ENCODE measurements at places on chromosomes 11 and 22.

DNA sequence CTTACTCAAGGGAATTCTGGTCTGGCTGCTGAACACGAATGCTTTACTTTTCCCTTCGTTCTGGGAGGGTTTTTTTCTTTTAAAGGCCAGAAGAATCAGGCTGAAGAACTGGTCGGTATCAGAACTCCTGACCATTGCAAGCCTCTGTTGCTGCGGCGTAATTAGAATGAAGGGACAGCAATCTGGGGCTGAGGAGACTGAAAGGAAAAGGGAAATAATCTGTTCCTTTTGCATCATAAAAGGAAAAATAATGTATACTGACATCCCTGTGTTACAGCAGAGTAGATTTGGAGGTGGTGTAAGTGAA, 670 bp downstream of the SC5D start:
- DNase-seq = no peak

DNA sequence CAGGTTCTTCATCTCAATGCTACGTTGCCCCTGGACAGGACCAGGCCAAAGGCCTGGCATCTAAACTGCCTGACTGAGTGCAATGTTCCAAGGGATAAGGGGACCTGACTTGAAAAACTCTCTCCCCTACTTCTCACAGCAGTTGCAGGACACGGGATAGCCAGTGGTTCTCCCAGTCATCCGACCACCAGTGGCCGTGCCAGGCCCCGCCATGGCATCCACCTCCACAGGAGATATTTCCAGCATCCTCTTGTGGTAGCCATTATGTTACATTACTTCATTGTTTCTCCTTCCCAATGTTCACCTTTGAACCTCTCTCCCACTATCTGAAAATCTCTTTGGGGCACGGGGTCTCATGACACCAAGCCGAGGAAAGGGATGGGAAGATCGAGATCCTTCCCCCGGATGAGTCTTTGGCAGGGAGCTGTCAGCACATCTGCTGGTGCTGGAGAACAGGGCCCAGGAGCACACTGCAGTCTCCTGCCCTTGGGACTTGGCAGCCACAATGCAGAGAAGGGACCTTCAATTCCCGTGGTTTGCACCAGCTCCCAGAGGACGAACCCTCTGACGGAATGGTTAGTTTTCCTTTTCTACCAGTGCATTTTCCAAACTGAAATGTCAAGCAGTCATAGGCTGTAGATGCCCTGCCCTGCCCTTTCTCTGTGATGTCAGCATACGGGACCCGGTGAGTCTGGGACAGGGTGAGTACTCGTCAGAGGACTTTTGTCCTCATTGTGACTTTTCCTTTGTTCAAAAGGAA, 121.2 kb downstream of the ETS1 start:
- DNase-seq = no peak

GRCh38 chr11:65780770-65781151, at the start of gene AP5B1:
AP5B1 (minus strand) TSS chr11:65780976; CDS start chr11:65780591, 385 bp downstream.
- DNase-seq = peak; percentile 71

GRCh38 chr11:115612046-115612730, 108.0 kb upstream of the CADM1 start:
- no peak for DNase-seq

GRCh38 chr11:14036469-14036868, 73.9 kb downstream of the SPON1 start:
- DNase-seq = no peak

DNA sequence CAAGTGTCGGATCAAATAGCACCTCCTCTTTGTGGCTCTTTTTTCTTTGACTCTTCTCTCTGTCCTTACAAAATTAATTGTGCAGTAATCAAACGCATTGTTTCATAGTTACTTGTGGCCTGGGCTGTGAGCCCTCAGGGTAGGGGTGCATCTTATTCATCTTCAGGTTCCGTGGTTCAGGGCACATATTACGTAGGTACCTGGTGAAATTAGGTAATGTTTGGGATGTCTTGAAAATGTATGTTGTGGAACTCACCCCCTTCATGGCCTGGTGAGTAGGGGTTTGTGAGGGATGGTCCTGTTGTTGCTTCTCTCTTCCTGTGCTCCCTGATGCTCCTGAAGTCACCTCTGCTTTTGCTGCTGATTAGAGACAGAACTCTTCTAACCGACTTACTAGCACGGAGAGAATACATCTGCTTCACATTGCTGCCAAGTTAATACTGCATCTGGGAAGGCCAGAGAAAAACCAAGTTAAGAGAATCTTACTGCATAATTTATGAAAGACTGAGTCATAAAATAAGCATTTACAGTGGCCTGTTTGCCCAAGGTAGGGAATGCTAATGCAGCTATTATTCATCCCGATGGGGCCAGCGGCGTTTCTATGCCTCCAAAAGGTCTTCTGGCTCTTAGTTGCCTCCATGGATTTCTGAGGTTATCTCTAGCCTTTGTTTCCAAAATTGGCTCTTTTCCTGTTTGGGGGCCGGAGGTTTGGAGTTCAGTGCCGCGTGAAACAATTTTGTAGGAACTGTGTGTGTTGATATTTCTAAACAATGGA, 66.9 kb downstream of the TBC1D22A start:
- DNase-seq = no peak

- peak; percentile 23 for DNase-seq
Measured at GRCh38 chr11:126345759-126346585, 9.5 kb upstream of the ST3GAL4 start.

- DNase-seq = peak; percentile 24
Measured at GRCh38 chr11:43738600-43739409, 58.3 kb downstream of the HSD17B12 start.

- peak; percentile 75 for DNase-seq
Measured at GRCh38 chr11:47152953-47153950, 23.4 kb downstream of the ARFGAP2 start.

DNA sequence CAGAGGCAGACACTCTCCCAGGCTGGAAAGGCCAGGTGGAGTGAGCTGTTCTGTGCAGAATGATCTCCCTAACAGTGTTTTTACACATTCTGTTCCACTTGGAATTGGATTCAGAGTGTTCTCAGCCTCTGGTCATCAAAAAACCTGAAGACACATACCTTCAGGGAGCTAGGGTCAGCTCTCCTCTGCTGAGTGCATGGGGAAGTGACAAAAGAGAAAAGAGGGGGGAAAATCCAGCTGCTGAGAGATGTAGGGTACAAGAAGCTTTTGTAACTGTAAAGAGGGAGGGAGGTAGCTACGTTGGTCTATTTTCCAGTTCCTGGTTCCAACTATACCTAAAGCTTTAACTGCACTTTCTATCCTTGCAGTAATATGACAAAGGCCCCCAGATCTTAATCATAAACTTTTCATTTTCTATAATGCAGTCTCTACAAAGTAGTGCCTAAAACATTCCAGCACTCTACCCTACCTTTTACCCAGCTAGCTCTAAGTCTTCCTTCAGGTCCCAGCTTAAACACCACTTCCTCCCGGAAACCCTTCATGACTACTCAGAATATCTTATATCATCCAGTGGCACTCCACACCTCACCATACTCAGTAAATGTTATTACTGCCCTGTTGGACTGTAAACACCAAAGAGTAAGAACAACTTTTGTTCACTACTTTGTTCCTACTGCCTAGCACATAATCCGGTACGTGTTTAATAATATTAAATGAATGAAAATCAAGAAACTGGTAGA, 9.2 kb downstream of the MAPK1 start:
- no peak for DNase-seq

DNA sequence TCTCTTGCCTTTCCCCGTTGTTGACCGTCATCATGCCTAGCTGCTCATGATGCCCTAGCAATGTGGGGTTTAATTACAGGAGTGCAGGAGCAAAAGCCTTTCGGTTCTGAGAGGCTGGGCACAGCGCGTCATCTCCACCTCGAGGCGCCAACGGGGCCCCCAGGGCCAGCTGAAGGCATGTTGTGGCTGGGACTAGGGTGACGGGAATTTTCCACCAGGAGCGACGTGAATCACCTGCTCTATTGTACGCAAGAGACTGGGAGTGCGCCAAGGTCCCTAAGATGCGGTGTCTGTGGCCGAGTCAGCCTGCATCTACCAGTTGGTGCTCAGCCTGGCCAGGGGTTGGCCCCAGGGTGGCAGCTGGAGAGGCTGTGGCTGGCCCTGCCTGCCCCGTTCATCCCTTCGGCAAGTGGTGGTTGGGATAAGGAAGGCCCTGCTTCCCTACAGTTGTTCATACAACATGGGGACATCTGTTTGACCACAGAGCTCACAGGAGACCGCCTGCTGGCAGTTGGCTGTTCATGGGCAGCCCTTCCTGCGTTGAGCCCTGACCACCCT, 1175.6 kb downstream of the BRD1 start:
- DNase-seq = no peak

- DNase-seq = no peak
Measured at GRCh38 chr11:63779039-63779438, 10.5 kb upstream of the ZFTA start.

- no peak for DNase-seq
Measured at GRCh38 chr11:65861165-65861505, 902 bp downstream of the MUS81 start.

All from thyroid gland (tissue), 4 donors.